ENCODE measurements at places on chromosomes 12 and 14.

- no peak for DNase-seq
Observed at GRCh38 chr12:98446060-98446459, 69.3 kb upstream of the TMPO start.

DNA sequence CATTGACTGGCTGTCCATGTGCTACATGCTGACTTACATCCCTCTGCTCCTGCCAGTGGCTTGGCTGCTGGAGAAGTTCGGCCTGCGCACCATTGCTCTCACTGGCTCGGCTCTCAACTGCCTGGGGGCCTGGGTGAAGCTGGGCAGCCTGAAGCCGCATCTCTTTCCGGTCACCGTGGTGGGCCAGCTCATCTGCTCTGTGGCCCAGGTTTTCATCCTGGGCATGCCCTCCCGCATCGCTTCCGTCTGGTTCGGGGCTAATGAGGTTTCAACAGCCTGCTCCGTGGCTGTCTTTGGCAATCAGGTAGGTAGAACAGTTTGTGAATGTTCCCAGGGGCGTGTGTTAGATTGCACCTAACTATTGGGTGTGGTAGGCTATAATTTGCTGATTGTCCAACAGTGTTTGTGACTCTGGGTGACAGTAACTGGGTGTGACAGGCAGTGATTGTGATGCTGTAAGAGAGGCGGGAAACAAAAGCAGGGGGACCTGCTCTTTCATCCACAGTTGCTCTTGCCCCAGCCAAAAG is 981 bp downstream of the FLVCR2 start:
- DNase-seq = no peak

GRCh38 chr12:47990351-47991105 is 13.7 kb downstream of the COL2A1 start:
- DNase-seq = peak; percentile 67

DNA sequence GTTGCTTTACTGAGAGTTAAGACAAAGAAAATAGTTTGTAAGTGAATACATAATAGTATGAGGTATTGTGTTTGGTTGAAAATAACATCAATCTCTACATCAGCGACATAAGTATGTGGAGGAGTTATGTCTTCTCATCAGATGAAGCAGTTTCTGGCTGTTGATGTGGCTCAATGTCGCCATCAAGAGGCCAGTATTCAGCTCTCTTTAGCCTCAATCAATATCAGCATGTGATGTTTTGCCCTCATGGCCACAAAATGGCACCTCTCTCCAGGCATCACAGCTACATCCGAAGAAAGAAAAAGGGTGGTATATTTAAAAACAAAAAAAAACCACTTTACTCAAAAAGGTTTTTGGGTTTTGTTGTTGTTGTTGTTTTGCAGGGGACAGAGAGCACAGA is 302.3 kb upstream of the TMEM132C start:
- DNase-seq = no peak

GRCh38 chr12:56900583-56900982 is 33.6 kb downstream of the SDR9C7 start:
- no peak for DNase-seq

DNA sequence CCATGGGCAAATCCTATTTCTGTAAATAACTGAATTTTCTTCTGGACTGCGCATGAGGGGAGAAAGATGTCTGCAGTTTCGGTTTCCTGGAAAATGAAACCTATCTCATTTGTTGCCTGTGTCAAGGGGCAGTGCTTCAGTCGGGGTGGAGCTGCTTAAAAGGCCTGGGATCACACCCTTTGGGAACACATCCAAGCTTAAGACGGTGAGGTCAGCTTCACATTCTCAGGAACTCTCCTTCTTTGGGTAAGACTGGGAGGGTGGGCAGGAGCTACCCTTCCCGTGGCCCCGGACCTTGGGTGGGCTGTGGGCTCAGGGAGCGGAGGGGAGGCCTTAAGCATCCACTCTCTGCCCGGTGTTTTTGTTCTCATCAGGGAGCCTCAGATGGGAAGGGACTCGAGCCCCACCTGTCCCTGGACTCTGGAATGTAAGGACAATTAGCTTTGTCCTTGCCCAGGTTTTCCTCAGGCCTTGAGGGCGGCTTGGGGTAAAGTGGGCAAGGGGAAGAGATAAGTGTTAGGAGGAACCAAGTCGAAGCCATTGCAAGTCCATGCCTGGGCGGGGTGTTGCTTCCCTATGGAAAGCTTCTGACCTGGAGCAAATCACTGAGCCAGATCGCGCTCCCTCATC is at the start of gene IFI27:
Gene IFI27, plus strand, starts transcription at position 185 of the 630 bp plus-strand sequence.
- peak; percentile 79 for DNase-seq

GRCh38 chr12:13702381-13702780 is 279.0 kb downstream of the GRIN2B start:
- DNase-seq = no peak

DNA sequence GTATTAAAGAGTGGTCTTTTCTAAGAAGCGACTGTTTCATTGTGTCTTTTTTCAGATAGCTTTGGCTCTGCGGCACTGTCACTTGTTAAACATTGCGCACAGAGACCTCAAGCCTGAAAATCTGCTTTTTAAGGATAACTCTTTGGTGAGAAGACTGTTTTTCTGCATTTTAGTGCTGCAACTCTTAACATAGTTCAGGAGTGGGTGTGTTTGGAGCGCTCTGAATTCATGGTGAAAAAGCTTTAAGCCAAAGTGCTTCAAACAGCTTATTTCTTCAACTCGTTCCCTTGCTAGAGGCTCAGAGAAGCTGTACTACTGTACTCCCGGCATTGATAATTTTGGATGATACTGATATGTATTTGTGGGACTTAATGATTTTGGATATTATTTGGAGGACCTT is 28.2 kb downstream of the MAPKAPK5 start:
- DNase-seq = no peak

DNA sequence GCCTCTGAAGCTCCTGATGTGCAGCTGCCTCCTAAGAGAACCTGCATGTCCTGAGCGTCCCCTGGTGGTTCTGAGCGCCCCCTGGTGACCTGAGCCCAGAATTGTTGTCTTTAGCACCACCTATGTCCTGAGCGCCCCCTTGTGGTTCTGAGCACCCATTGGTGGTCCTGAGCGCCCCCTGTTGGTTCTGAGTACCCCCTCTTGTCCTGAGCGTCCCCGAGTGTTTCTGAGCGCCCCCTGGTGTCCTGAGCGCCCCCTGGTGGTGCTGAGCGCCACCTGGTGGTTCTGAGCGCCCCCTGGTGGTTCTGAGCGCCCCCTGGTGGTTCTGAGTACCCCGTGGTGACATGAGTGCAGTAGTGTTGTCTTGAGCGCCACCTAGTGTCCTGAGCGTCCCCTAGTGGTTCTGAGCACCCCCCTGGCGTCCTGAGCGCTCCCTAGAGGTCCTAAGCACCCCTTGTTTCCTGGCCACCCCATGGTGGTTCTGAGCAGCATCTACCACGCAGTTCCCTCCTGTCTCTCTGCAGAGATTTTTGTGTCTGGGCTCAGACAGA is 782.5 kb downstream of the TMEM121 start:
- DNase-seq = peak; percentile 46

DNA sequence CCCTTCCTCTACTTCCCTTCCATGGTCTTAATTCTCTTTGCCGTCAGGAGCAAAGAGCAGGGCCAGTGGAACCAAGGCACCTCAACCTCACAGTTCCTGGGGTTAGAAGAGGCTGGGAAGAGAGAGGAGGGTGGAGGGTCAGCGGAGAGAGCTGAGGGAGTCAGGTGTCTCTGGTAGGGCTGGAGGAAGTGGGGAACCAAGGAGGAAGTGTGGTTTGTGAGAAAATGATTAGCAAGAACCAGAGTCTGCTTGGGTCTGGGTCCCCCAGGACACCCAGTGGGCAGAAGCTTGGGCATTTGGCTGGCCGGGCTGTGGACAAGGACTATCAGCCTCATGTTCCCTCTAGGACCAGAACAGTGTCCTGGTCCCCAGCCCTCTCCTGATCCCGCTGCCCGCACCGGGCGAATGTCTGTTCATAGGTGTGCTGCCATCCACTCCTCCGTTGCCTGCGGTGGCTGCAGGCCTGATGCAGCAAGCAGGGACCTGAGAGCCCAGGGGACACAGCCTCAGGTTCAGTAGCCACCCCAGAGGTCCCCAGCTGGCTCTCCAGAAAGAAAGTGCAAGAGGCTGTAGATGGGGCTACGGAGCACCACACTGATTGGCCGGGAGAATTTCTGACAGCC is 2.3 kb downstream of the HOXC12 start:
- no peak for DNase-seq

DNA sequence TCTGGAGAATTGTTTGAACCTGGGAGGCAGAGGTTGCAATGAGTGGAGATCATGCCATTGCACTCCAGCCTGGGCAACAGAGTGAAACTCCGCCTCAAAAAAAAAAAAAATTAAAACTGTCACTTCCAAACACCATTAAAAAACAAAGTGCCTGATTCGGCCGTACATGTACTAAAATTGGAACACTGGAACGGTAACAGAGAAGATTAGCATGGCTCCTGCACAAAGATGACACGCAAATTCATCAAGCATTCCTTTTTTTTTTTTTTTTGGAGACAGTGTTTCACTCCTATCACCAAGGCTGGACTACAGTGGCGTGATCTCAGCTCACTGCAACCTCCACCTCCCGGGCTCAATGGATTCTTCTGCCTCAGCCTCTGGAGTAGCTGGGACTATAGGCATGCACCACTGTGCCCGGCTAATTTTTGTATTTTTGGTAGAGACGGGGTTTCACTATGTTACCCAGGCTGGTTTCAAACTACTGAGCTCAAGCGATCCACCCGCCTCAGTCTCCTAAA is 40.2 kb upstream of the SINHCAF start:
- DNase-seq = no peak

- no peak for DNase-seq
Observed at GRCh38 chr12:62279058-62279457, 18.9 kb downstream of the USP15 start.

DNA sequence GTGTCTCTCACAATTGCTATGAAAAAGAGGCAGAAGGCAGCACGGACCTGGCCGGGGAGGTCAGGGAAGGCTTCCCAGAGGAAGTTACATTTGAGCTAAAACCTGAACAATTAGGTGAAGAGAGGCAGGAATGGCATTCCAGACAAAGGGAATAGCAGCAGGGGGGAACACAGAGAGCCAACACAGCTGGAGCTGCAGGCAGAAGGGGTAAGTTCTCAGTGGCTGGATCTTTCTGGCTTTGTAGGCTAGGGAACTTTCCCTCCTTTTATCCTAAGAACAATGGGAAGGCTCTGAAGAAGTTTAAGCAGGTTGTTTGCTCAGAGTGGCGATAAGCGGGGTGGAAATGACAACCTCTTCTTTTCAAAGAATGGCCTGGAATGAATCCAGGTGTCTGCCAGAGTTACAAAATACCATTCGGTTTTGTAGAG is 100.0 kb downstream of the PRIMA1 start:
- no peak for DNase-seq

GRCh38 chr12:41663598-41664265 is 475.6 kb downstream of the PDZRN4 start:
- DNase-seq = peak; percentile 58

- no peak for DNase-seq
Observed at GRCh38 chr12:12384571-12385340, 27.9 kb downstream of the BORCS5 start.

DNA sequence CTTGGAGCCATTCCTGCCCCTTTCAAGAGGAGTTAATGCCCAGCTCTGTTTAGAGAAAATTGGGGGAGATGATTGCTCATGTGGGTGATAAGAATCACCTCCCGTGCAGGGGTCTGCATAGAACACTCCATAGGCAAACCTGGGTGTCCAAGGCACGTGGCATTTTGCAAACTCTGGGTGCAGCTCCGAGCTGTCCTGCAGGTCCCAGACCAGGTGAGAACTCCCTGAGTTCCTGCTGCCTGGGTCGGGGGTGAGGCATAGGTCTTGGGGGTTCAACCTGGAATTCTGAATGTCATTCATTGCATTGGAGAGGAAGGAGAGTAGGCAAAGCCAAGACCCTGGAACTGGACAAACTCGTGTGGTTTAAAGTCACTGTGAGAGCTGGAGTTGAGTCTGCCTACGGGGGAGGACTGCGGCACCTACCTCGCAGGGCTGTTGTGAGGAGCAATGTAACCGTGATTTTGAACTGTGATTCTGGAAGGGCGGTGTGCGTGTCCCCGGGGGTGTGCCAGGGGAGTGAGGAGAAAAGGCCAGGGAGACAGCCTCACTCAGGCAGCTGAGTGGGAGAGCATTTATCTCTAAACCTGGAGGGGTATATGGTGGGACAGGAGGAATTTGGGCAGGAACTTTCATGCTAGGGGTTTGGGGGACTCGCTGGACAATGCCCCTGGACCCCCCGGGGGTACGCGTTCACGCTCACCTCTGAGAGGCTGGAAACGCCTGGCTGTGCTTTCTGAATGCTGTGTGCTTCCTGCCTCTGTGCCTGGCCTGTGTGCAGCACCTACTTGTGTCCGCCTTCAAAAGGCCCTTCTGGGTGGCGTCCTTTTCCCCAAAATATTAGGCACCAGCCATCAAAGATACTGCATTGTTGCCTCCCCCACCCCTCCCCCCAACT is 30.4 kb downstream of the MEG3 start:
- no peak for DNase-seq

DNA sequence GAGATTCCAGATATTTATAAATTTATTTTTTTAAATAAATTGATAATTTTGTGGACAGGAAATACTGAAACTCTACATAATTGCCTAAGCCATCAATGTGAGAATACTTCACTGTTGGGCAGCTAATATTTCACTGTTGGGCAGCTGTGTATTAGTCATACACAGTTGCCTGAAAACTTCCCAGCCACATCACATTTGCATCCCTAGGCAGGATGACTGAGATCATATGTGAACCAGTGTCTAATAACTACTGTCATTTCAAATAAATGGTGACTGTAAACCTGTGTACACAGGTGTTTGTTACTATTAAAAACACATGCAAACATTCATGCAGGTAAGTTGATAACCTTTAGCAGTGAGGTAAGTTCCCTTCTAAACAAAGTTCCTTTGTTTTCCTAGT is 43.9 kb downstream of the TMTC3 start:
- no peak for DNase-seq

- no peak for DNase-seq
Observed at GRCh38 chr12:59484575-59484974, 111.3 kb upstream of the SLC16A7 start.

DNA sequence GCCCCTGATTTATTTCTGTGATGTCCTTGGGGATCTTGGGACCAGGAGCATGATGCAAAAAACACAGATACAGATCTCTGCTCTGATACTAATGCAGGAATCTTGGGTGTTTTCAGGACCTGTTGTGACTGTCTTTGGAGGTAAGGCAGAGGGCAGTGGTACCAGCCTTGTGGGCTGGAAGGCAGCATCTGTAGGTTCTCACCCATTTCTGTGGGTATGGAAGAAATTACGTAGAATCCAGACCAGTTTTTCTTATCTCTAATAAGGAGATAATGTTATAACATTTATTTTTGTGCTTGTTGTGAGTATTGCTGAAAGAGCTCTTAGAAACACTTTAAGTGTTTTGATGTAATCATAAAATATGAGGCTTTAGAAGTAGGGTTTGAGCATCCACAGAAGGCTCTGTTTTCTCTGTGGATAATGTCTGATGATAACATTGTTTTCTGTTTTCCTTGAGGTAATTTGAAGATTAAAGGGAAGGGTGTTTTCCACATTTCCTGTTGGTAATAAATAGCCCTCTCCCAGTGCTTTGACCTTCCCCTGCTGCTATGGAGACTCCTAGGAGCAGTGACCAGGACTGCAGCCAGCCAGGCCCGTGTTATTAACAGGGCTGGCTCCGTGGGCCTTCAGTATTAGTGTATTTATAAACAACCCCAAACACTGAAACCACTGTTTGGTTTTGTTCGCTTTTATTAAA is 9.4 kb upstream of the DCP1B start:
- DNase-seq = peak; percentile 73

Data from stomach (tissue), 19 donors.